ENCODE measurements at places on chromosomes 16 and 17.

DNA sequence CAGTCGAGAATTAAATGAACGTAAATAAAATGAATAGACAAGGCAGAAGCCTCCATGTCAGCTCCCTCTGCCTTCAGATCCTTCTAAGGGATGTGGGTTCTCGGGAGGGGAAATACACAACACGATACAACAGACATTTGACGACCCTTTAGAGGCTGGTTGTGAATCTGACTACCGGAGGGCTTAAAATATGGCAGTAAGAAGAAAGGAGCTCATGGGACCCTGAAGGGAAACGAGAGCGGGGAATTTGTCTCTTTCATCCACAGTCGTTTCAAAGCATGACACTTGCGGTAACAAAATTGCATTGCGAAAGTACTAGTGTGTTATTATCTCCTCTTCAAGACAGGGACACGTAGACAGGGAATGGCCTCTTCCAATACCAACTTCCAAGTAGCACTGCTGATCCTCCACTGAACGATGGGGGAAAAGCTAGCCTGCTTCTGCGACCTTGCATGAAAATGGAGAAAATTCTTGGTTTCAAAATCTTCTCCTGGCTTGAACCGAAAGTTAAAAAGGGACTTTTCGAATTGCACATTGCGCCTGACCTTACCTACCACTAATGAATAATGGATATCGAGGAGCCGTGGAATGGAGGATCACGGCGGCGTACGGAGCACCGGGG lies 1.2 kb upstream of the TNRC6C start:
- DNase-seq, result no peak

DNA sequence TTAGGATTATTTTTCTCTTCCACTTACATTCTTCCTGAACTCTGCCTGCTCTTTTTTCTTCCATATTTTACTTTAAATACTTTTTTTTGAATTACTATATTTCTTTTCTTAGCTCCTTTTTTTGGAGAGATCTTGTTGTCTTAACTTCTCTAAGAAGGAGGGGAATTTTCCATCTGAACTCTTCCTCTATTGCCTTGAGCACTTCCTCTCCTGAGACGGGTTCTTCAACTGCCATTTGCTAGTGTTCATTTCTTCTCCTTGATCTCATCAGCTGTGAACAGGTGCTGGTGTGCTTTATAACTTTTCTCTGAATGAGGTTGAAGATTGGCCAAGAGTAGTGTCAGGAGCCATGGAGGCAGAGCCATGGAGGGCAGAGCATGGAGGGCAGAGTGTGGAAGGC lies 15.1 kb upstream of the CD300LD start:
- DNase-seq, result no peak

- no peak for DNase-seq
Observed at GRCh38 chr16:87284183-87284582, 33.0 kb downstream of the C16orf95 start.

DNA sequence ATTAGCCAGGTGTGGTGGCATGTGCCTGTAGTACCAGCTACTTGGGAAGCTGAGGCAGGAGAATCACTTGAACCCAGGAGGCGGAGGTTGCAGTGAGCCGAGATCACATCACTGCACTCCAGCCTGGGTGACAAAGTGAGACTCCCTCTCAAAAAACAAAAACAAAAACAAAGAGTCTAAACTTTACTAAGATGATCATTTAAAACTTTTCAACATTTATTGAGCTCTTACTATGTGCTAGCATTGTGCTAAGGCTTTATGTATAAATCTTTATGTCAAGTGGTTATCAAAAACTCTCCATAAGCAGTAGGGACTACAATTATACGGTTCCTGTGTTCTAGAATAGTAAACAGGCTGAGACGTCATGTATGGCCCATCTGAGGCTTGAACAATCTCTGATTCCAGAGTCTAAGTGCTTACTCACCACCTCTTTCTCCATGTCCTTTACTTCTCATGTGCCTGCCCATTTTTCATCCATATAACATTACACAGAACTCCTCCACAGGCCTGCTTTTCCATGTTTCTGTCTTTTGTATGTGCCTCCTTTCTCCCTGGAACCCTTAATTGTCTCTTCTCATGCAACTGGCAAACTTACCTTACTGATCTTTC lies 66.7 kb downstream of the NUP88 start:
- DNase-seq, result no peak

All from T-helper 2 cell (primary cell).